NCI-H748 treated with DMSO at 0.1 percent for 48 hours (cell line): ENCODE measurements at places on chromosomes 16 and 17.
A peak's percentile ranks its signal among the peaks of the same experiment; 100 is the strongest.

GRCh38 chr16:9054460-9054859 lies 37.0 kb upstream of the HAPSTR1 start:
- no peak for DNase-seq

- no peak for DNase-seq
Observed at GRCh38 chr16:86844695-86845094, 266.3 kb downstream of the FOXL1 start.

GRCh38 chr16:23279721-23280153 lies 22.4 kb upstream of the SCNN1B start:
- peak; percentile 79 for DNase-seq

GRCh38 chr17:19978209-19978802 lies 678 bp upstream of the AKAP10 start:
- DNase-seq = no peak

- no peak for DNase-seq
Observed at GRCh38 chr16:89034971-89035668, 58.1 kb upstream of the CBFA2T3 start.

- DNase-seq = peak; percentile 71
Observed at GRCh38 chr17:59311051-59311468, 20.4 kb upstream of the YPEL2 start.

DNA sequence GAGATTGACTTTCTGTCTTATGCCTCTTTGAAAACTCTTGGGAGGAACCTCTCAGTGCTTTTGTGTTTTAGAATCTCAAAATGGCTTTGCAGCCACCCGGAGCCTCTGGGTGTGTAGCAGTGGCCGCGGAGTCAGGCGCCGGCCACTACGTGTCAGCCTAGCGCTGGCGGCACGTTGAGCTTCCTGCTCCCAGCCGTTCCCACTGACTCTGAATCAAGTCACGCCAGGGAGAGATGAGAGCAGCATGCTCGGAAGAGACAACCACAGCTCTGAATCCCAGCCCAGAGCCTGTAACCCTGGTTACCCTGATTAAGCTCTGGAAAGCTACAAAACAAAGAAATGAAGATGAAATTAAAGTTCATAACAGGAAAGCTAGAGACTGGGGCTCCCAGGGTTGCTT lies 97.4 kb upstream of the CACNG5 start:
- DNase-seq = no peak

DNA sequence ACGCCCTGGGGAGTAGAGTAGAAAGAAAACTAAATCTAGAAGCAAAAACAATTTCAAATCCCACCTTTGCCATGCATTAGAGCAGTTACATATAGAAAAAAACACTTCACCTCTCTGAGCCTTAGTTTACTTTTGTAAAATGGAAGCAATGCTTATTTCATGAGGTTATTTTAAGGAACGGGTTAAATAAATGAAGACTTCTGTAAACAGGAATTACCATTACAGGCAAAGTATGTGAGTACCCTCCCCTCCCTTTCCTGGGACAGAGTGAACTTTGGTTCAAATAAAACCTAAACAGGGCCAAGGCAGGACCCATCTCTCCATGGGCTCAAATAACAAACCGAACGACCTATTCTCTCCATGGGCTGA lies 4.5 kb upstream of the KRT15 start:
- no peak for DNase-seq

GRCh38 chr16:72203401-72203800 lies 31.4 kb upstream of the PMFBP1 start:
- DNase-seq = no peak

- no peak for DNase-seq
Observed at GRCh38 chr16:53132406-53132805, 77.6 kb downstream of the CHD9 start.

DNA sequence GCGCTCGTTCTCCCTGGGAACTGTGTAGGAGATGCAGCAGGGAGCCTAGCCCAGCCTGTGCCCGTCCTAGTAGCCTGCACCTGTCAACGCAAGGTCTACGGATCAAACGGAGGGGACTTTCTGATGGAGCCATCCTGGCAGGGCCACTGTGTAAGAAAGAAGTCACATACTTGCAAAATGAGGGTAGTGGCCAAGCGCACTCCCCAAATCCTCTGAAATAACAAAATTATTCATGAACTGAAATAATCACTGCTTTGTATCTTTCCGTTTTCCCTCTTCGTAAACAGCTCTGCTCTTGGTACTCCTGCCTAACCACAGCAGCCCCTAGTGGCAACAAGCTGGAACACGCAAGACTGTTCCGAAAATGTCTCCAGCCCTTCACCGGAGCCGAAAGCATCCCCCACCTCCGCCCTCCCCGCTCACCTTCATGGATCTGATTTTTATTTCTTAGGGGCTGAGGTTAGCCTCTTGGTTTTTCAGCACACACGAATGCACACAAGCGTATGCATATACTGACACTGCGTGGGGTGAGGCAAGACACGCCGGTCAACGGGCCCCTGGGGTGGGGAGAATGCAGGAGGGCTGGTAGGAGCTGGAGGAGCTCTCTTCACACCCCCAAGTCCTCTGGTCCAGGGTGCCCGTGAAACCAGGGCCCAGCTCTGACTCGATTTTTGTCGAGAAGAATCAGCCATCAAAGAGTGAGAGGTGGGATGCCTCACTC lies 100.8 kb downstream of the ABCC12 start:
- DNase-seq = peak; percentile 3

- DNase-seq = peak; percentile 68
Observed at GRCh38 chr17:57999496-58000017, 7.5 kb downstream of the SRSF1 start.

DNA sequence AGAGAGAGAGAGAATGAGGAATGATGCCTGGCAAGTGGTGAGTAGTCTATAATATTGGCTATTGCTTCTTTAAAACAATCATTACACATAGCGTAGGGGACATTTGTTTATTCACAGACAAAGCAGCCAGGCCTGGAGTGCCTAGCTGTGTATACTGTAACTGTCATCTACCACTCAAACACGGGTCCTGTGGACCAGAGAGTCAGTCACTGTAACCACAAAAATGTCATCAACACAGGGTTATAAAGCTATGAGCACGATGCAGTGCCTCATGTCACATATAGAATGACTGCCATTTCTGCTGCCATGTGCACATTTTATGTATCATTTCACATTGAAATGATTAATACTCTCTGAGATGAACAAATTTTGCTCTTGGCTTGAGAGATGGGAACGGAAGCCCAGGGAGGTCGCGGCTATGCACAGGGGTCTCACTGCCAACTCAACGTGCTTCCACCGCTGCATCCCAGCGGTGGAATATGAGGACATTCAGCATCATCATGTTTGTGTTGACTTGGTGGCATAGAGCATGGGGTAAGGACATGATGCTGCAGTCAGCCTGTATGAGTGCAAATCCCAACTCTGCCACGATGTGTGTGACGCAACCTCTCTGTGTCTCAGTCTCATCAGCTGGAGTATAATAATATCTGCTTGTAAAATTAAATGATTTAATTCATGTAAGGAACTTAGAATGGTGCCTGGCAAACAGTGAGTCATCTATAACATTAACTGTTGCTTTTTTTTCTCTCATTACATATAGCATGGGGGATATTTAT lies 3.3 kb downstream of the MT1H start:
- DNase-seq = no peak

DNA sequence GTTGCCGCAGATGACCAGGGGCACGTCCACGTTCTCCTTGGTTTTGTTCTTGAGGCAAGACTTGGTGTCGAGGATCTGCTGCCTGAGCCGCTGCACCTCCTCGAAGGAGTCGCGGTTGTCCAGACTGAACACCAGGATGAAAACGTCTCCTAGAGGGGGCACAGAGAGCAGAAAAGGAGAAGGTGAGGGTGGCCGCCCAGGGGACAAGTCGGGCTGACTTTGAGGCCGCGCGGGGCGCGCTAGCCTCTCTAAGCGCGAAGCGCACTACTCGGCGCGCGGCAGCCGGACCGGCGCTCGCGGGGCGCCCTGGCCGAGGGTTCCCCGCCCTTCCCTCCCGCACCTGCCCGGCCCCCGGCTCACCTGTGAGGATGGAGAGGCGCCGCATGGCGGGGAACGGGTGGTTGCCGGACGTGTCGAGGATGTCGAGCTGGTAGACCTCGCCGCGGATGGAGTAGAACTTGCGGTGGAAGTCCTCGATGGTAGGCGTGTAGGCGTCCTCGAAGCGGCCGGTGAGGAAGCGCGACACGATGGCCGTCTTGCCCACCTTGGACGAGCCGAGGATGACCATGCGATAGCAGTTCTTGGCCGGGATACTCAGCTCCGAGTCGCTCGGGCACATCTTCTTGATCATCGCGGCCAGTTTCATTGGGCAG lies 533 bp downstream of the RASD1 start:
- DNase-seq = peak; percentile 57

- no peak for DNase-seq
Observed at GRCh38 chr17:9531034-9531433, 44.6 kb downstream of the STX8 start.
